Calu3 (cell line): ENCODE measurements at places on chromosomes 7 and 10. TPM values are rescaled to one million over a fixed set of nuclear protein-coding genes. Genes with fewer than 3 reads are reported as not detected.
A peak's percentile ranks its signal among the peaks of the same experiment; 100 is the strongest.

DNA sequence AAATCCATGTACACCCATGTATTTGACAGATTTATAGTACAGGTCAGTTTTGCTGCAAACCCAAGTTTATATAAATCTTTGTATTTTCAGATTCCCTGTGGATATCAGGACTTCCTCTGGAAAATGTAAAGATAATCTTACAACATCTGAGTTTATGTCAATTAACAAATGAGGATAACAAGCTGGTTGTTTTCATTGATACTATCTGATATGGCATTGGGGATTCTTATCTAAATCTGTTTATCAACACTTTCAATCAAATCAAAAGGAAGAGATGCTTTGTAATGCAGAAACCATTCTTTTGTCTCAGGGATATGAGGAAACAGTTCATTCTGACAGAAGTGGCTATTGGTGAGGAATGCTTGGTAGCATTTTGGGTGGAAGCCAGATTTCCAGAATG, 64.9 kb upstream of the FAM204A start:
- no peaks in the 10 kb centered on the region for H3K4me1 ChIP-seq
- H3K27ac ChIP-seq = no peak overlapping the region
- no peaks in the 10 kb centered on the region for H3K36me3 ChIP-seq
- H3K4me3 ChIP-seq = no peak overlapping the region
- peaks cover 55% of the 10 kb centered on the region for H3K27me3 ChIP-seq

DNA sequence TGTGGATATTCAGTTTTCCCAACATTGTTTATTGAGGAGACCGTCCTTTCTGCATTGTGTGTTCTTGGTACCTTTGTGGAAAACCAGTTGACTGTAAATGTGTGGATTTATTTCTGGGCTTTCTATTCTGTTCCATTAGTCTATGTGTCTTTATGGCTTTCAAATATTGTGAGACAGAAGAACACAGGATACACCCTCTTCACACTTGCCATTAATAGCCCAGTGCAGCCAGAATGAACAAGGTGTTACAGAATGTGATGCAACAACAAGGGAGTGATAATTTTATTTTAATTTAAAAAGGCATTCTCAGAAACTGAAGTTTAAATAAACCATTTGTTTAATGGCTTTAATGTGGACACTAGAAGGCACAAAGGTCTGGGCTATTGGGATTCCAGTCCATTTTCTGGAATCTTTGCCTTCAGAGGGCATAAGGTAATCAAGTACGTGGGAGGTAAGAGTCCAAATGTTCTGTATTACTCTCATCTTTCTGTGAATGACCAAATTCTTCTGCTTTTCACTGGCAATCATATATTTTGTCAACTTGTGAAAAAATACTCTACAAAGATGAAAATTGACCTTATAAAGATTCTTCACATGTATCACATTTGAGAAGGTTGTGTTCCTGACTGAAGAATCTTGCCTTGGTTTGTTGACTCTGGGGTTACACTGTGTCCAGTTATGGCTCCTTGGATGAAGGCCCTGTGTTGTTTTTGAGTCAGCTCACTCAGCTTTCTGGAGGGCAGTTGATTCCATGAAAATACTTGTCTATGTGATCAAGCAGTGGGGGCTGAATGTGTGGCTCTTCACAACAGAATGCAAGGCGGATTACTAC, 962.7 kb downstream of the LRMDA start:
- H3K4me1 ChIP-seq = no peaks in the 10 kb centered on the region
- H3K27me3 ChIP-seq = no peaks in the 10 kb centered on the region
- no peaks in the 10 kb centered on the region for H3K36me3 ChIP-seq
- no peak overlapping the region for H3K27ac ChIP-seq

GRCh38 chr7:55427800-55428199, 62.7 kb downstream of the LANCL2 start:
- no peaks in the 10 kb centered on the region for H3K4me1 ChIP-seq
- no peak overlapping the region for H3K4me3 ChIP-seq
- H3K36me3 ChIP-seq = no peaks in the 10 kb centered on the region
- H3K27ac ChIP-seq = no peak overlapping the region

- no peaks in the 10 kb centered on the region for H3K36me3 ChIP-seq
- H3K27ac ChIP-seq = no peak overlapping the region
- DNase-seq = peak; percentile 85
- H3K27me3 ChIP-seq = peaks cover 37% of the 10 kb centered on the region
- H3K4me3 ChIP-seq = no peak overlapping the region
- peaks cover 8% of the 10 kb centered on the region for H3K4me1 ChIP-seq
Observed at GRCh38 chr7:129210256-129210988, 14.4 kb upstream of the AHCYL2 start.

- H3K4me1 ChIP-seq = peaks cover 20% of the 10 kb centered on the region
- H3K27me3 ChIP-seq = no peaks in the 10 kb centered on the region
- DNase-seq = no peak
- H3K36me3 ChIP-seq = peaks cover 60% of the 10 kb centered on the region
- no peak overlapping the region for H3K4me3 ChIP-seq
Observed at GRCh38 chr7:44771358-44771757, 22.7 kb downstream of the ZMIZ2 start.

- no peaks in the 10 kb centered on the region for H3K27me3 ChIP-seq
- DNase-seq = no peak
- H3K4me1 ChIP-seq = no peaks in the 10 kb centered on the region
- H3K4me3 ChIP-seq = no peak overlapping the region
- H3K36me3 ChIP-seq = peaks cover 6% of the 10 kb centered on the region
- H3K27ac ChIP-seq = no peak overlapping the region
Observed at GRCh38 chr7:107900496-107901015, 9.6 kb downstream of the DLD start.

DNA sequence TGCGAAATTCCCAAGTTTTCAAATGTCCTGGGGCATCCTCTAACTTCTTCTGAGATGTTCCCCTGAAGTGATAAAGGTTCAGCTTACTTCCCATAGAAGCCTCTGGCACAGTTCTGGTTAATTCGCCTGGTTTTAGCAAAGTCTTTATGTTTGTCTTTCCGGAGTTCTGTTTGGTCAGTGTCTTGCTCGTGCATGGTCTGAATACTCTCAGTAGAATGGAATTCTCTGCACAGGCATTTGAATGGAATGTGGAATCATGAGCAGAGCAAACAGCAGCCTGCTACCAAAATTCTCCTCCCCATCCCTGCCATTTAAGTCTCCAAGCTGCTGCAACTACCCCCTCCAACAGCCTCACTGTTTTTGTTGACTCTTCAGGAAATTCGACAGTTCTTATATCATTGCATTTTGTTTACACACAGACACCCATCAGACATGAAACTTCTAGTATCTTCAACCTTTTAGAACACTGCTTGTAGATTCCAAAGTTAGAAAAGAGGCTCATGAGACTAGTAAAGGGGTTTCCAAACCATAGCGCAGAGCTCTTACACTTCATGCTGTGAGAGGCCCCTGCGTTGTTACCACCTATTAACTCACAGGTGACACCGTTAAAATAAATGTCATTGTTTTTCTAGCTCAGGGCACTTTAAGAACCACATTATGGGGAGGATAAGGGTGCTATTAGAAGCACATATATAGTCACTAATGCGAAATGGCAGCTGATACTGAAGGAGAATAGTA, 129.7 kb downstream of the PLCE1 start:
- H3K27me3 ChIP-seq = no peaks in the 10 kb centered on the region
- H3K36me3 ChIP-seq = no peaks in the 10 kb centered on the region
- peak; percentile 2 for DNase-seq
- no peak overlapping the region for H3K4me3 ChIP-seq

GRCh38 chr7:136523571-136523970, 344.9 kb upstream of the CHRM2 start:
- no peaks in the 10 kb centered on the region for H3K4me1 ChIP-seq
- H3K4me3 ChIP-seq = no peak overlapping the region
- DNase-seq = no peak
- no peaks in the 10 kb centered on the region for H3K36me3 ChIP-seq
- H3K27ac ChIP-seq = no peak overlapping the region

- no peaks in the 10 kb centered on the region for H3K27me3 ChIP-seq
- no peaks in the 10 kb centered on the region for H3K36me3 ChIP-seq
- H3K4me3 ChIP-seq = no peak overlapping the region
- DNase-seq = no peak
Observed at GRCh38 chr7:10707519-10707918, 266.2 kb upstream of the PHF14 start.

- peaks cover 36% of the 10 kb centered on the region for H3K4me1 ChIP-seq
- peak overlapping the region; percentile 44 for H3K27ac ChIP-seq
- peaks cover 5% of the 10 kb centered on the region for H3K36me3 ChIP-seq
Observed at GRCh38 chr7:134470864-134471263, 12.0 kb upstream of the AKR1B1 start.

DNA sequence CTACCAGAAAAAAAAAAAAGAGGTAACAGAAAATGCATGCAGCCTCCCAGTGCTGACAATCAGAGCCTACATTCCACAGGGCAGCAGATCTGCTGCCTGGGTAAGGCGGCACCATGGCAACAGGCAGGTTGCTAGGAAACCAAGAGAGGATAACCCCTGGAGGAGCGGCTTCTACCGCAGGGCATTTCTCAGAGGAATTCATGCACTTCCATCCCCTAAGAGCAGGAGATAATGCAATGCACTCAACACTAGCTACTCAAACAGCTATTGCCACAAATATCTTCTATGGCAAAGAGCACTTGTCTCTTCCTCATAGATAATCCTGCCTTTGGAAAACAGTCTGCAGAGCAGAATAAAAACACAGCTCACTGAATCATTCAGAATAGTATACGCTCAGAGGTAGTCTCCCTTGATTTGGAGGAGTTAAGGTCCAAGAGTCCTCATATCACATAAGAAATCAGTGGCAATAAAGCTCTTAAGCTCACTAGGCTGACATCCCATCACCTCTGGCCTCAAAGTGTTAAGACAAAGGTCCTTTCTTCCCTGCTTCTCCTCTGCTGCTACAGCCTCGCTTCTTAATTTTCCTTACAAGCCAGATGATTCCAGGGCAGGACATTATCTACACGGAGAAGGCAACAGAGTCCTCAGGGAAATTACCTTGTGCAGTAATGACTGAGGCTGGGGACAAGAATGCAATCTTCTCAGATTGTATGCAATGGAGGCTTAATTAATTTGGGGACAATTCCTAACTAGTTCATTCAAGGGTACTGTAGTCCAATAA, 10.7 kb downstream of the PSAP start:
- peak; percentile 82 for DNase-seq
- H3K4me1 ChIP-seq = peaks cover 50% of the 10 kb centered on the region
- H3K27ac ChIP-seq = peak overlapping the region; percentile 17

DNA sequence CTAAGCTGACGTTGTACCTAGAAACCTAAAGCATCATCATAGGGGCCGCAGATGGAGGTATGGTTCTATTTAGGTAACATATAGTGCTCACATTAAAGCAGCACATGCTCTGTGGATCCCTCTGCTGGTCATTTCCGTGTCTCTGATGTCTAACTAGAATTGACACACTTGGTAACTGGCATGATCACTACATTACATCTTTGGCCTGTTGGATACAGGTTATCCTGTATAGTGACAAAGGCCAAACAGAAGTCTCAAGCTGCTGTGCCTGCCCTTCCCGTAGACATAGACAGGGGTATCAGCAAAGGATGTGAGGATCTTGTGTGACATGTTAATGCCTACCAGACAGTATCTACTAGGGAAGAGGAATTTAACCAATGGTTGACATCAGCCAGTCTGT, 51.2 kb downstream of the KIF5B start:
- DNase-seq = peak; percentile 64
- H3K4me1 ChIP-seq = no peaks in the 10 kb centered on the region
- peaks cover 48% of the 10 kb centered on the region for H3K36me3 ChIP-seq
- no peak overlapping the region for H3K27ac ChIP-seq
- no peak overlapping the region for H3K4me3 ChIP-seq

- H3K27me3 ChIP-seq = no peaks in the 10 kb centered on the region
- H3K36me3 ChIP-seq = peaks cover 8% of the 10 kb centered on the region
- H3K27ac ChIP-seq = no peak overlapping the region
- no peak overlapping the region for H3K4me3 ChIP-seq
- DNase-seq = no peak
Observed at GRCh38 chr7:43491984-43492383, 90.9 kb upstream of the STK17A start.

GRCh38 chr10:58404001-58404400, 18.8 kb downstream of the TFAM start:
- H3K27me3 ChIP-seq = no peaks in the 10 kb centered on the region
- no peak overlapping the region for H3K27ac ChIP-seq
- H3K4me3 ChIP-seq = no peak overlapping the region
- H3K4me1 ChIP-seq = peaks cover 7% of the 10 kb centered on the region

GRCh38 chr7:29189743-29190201, 4.8 kb upstream of the CHN2 start:
- peaks cover 18% of the 10 kb centered on the region for H3K4me1 ChIP-seq
- peaks cover 13% of the 10 kb centered on the region for H3K36me3 ChIP-seq
- no peak overlapping the region for H3K4me3 ChIP-seq
- DNase-seq = peak; percentile 86

GRCh38 chr10:124591123-124591495, 129.5 kb downstream of the LHPP start:
- no peaks in the 10 kb centered on the region for H3K4me1 ChIP-seq
- H3K27ac ChIP-seq = no peak overlapping the region
- no peaks in the 10 kb centered on the region for H3K36me3 ChIP-seq
- peaks cover 28% of the 10 kb centered on the region for H3K27me3 ChIP-seq
- H3K4me3 ChIP-seq = no peak overlapping the region

- H3K27ac ChIP-seq = no peak overlapping the region
- H3K4me1 ChIP-seq = peaks cover 11% of the 10 kb centered on the region
- DNase-seq = no peak
- no peak overlapping the region for H3K4me3 ChIP-seq
- H3K27me3 ChIP-seq = peaks cover 20% of the 10 kb centered on the region
- no peaks in the 10 kb centered on the region for H3K36me3 ChIP-seq
Observed at GRCh38 chr7:148912758-148913541, 28.9 kb upstream of the EZH2 start.

DNA sequence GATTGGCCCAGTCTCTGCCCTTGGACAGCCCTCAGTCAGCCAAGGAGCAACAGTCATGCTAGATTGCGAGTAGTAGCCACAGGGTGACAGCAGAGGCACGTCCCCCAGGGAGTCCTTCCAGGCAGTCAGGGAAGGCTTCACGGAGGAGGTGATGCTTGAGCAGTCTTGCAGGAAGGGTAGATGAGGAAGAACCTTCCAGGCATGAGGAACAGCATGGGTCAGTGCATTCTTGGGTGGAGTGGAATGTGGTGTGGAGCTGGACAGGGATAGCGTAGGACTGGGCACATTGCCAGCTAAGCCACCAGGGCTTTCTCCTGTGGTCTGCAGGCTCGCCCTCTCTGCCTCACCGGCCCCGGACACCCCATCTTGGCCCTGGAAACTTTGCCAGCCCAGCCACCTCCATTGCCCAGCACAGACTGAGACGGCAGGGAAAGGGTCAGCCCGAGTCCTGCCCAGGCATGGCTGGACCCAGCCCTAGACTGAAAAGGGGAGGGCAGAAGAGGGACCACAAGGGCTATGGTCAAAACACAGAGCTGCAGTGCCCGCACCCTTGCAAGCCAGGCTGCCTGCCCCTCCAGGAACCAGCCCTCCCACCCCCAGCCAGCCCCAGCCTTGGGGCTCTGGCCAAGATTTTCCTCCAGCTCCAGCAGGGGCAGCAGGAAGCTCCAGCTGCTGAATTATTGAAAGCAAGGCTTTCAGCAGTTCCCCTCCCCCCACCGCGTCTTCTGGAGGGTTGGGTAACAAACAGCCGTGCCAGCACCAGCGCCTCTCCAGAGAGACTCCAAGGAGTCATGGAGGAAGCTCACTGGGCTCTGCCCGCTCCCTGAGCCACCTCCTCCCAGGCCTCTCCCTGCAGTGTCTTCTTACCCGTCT, 18.7 kb downstream of the SRRM3 start:
- no peaks in the 10 kb centered on the region for H3K4me1 ChIP-seq
- H3K27me3 ChIP-seq = peaks cover 65% of the 10 kb centered on the region
- DNase-seq = peak; percentile 47

- peaks cover 15% of the 10 kb centered on the region for H3K4me1 ChIP-seq
- peak overlapping the region; percentile 80 for H3K4me3 ChIP-seq
- H3K36me3 ChIP-seq = peaks cover 47% of the 10 kb centered on the region
Observed at GRCh38 chr7:101216860-101217387, 457 bp downstream of the PLOD3 start.

The MYPN gene
- 0.38 and 0.56 TPM in 2 replicates for total RNA-seq

The CRTAC1 gene
- not detected in 2 replicates for total RNA-seq

The CLRN3 gene
- total RNA-seq = 0.52 and 0.76 TPM in 2 replicates

The TMEM270 gene
- total RNA-seq = 0.59 and 1.2 TPM in 2 replicates

The STYXL1 gene
- 39.9 and 46.2 TPM in 2 replicates for total RNA-seq

The OPN1SW gene
- not detected in 2 replicates for total RNA-seq

The PRRT4 gene
- total RNA-seq = 0.15 TPM in 1 of 2 replicates, not detected in the other
